HepG2 (cell line): ENCODE measurements at places on chromosomes 11 and 22.

DNA sequence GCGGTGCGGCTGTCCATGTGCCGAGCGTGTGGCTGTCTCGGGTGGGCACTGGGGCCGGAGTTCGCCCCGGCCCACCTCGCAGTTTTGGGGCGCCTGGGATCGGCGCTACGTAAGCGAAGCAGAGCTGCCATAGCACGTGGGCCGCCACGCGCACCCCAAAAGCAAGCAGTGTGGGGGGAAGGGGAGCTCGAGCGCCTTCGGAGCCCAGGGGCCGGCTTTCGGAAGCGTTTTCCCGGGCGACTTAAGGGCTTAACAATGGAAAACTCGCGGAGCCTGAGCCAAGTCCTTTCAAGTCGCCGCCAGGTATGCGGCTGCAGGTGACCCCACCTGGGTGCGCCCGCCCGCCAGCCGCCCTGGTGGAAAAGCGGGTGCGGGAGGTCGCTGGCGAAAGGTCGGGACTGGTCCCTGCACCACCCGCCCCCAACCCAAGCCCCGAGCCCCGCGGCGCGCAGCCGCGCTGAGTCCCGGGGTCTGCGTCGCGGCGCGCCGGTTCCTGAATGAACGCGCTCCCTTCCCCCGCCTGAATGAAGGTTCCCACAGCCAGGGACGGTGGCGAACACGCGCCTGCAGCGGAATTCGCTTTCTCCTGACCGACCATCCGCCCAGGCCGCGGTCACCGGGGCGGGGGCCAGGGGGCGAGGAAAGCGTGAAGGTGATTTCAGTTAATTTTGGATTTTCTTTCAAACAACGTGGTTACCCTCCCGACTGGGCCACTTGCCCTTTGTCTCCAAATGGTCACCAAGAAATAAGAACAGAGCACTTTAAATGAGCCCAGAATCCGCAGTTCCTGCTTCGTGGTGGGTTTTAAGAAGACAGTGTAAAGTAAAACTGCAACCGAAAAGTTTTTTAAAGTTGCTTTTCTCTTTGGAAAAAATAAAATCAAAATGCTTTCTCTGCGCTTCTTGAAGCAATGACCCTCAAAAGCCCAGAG is 2.8 kb upstream of the CCND1 start:
- H3K27me3 ChIP-seq, result peaks cover 14% of the 10 kb centered on the region; the same call in 2 of the 3 replicates
- peaks cover 10% of the 10 kb centered on the region for H3K4me1 ChIP-seq
- H3K36me3 ChIP-seq, result no peaks in the 10 kb centered on the region
- no peak overlapping the region for H3K27ac ChIP-seq
- DNase-seq, result no peak

DNA sequence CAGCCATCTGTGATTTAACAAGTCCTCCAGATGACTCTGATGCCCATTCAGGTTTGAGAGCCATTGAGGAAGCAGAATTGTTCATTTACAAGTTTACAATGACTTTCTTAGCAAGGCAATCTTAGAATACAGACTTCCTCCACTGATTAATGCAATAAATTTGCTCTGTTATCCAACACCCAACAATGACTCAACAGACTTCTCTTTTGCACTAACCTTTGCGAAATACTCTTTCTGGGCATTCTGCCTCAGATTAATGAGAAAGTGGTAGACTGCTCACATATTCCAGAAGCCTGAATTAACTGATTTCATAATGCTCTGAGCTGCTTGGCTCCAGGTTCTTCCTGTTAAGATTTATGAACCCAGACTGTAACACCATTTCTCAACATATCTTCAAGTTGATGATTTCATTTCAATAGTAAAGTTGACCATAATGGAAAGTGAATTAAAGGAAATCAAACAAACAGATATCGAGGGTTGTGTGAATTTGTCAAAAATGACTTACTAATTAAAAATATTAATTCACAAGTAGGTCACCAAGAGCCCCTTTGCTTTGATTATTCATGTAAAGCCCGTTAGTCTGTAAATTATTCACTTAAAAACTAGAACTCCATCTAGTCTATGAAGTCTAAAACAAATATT is 70.5 kb upstream of the BLID start:
- no peaks in the 10 kb centered on the region for H3K36me3 ChIP-seq
- no peaks in the 10 kb centered on the region; the same call in 2 of the 3 replicates for H3K27me3 ChIP-seq
- no peak overlapping the region for H3K4me3 ChIP-seq
- DNase-seq, result no peak
- H3K4me1 ChIP-seq, result no peaks in the 10 kb centered on the region

DNA sequence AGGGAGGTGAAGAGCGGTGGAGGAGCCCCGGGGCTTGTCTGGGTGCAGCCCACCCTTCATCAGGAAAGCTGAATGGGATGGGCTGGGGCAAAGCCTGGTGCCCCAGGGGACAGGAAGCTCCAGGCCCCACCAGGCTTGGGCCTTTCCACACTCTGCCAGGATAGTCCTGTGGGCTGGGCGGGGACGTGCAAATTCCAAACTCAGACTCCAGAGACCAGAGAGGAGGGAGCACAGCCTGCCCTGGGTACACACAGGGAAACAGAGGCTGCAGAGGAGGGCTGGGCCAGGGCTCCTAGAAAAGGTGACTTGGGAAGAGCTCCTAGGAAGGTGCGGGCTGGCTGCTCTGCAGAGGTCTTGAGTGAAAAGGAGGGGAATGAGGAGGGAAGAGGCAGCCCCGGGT is 124.7 kb downstream of the MED15 start:
- H3K4me3 ChIP-seq, result peak overlapping the region; percentile 60; the same call in 1 of the 2 replicates
- DNase-seq, result no peak
- H3K27ac ChIP-seq, result no peak overlapping the region
- H3K36me3 ChIP-seq, result no peaks in the 10 kb centered on the region
- H3K27me3 ChIP-seq, result 0 out of 3 replicates have a peak, but pooled peaks cover 3% of the 10 kb centered on the region

GRCh38 chr11:11430431-11430830 is 77.4 kb upstream of the CSNK2A3 start:
- H3K36me3 ChIP-seq, result no peaks in the 10 kb centered on the region
- no peak overlapping the region for H3K4me3 ChIP-seq
- DNase-seq, result no peak
- no peaks in the 10 kb centered on the region for H3K4me1 ChIP-seq

- H3K4me3 ChIP-seq, result no peak overlapping the region
- no peaks in the 10 kb centered on the region for H3K27me3 ChIP-seq
- peaks cover 7% of the 10 kb centered on the region for H3K4me1 ChIP-seq
- H3K27ac ChIP-seq, result no peak overlapping the region
- no peak for DNase-seq
Measured at GRCh38 chr11:63775191-63775590, 6.6 kb upstream of the ZFTA start.

DNA sequence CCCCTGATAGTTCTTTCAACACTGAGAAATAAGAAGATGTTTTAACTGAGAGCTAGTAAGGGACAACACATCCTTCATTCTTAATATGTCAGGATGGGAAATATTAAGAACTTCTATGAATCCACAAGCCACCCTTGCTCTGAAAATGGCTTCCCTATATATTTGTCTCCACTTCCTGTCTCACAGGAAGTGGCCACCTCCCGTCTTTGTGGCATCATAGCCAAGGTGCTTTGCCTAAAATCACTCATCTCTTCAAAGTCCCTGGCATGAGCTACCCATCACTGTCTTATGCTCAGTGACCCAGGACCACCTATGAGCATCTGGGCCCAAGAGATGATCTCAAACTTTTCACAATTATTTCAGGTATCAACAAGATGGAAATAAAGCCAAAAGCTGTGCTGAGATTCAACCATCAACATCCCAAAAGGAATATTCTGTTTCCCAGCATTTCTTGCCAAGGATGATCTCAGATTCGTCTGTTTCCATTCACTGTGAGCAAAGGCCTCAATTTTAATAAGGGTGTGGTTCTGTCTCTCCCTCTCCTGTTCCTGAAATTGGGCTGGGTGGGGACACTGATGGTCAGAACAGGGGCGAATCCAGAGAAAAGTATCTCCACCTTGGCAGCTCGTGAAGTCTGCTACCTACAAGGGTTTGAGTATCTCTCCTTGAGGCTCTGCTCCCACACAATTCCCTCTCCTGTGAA is 493.9 kb downstream of the MN1 start:
- H3K27ac ChIP-seq, result no peak overlapping the region
- no peak for DNase-seq
- no peaks in the 10 kb centered on the region for H3K27me3 ChIP-seq
- no peaks in the 10 kb centered on the region for H3K36me3 ChIP-seq

DNA sequence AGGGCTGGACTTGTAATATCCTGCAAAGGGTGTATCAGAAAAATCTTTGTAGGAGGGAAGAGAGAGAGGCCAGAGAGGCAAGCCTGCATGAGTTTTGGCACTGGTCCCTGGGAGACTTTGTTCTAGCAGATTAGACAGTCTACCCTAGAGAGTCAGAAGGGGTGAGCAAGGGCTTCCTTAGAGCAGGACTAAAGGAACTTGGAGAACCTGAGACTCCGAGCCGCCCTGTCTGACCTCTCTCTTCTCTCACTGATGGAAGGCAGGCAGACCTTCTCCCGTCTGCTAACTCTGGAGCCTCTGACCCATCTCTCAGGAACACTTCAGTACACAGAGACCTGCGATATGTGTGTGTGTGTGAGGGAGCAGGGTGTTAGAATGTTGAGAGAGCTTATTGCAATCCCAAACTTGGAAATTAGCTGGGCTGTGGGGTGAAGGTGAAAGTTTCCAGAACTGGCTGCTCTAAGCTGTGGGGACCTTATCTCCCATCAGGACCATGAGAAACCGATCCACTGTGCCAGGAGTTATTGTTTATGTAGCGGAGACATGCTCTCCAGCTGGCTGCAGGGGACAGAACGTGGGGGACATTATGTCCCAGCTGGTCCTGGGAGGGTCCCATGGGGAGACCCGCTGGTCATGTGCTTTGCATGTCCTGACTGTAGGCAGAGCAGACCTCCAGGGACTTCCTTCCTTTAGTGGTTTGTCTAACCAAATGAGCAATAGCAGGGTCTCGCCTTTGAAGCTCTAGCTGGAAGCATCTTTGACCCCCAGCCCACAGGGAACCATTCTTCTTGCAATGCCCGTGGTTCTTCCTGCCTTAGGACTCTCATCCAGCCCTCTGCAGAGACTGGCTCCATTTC is 51.1 kb downstream of the TIMP3 start:
- no peak overlapping the region for H3K4me3 ChIP-seq
- no peaks in the 10 kb centered on the region for H3K27me3 ChIP-seq
- no peak overlapping the region for H3K27ac ChIP-seq
- peaks cover 76% of the 10 kb centered on the region for H3K36me3 ChIP-seq

DNA sequence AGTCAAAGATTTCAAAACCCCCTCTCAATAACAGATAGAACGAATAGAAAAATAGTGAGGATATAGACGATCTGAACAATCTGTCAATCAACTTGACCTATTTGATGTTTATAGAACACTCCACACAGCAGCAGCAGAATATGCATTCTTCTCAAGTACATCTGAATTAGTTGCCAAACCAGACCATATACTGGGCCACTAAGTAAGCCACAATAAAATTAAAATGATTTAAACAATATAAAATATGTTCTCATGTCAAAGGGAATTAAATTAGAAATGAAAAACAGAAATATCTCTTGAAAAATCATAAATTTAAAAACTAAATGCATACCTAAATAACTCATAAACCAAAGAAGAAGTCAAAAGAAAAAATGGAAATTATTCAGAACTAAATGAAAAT is 229.2 kb downstream of the SBF2 start:
- H3K27ac ChIP-seq, result no peak overlapping the region
- H3K27me3 ChIP-seq, result no peaks in the 10 kb centered on the region
- no peak overlapping the region for H3K4me3 ChIP-seq
- no peak for DNase-seq
- no peaks in the 10 kb centered on the region for H3K4me1 ChIP-seq

- H3K4me1 ChIP-seq, result no peaks in the 10 kb centered on the region
- H3K4me3 ChIP-seq, result no peak overlapping the region
- no peaks in the 10 kb centered on the region for H3K36me3 ChIP-seq
- no peaks in the 10 kb centered on the region; the same call in 2 of the 3 replicates for H3K27me3 ChIP-seq
Measured at GRCh38 chr11:110000031-110000502, 93.1 kb upstream of the ZC3H12C start.

GRCh38 chr11:24093375-24093774 is 403.5 kb upstream of the LUZP2 start:
- no peak for DNase-seq
- no peaks in the 10 kb centered on the region for H3K27me3 ChIP-seq
- H3K36me3 ChIP-seq, result no peaks in the 10 kb centered on the region
- no peak overlapping the region for H3K4me3 ChIP-seq

DNA sequence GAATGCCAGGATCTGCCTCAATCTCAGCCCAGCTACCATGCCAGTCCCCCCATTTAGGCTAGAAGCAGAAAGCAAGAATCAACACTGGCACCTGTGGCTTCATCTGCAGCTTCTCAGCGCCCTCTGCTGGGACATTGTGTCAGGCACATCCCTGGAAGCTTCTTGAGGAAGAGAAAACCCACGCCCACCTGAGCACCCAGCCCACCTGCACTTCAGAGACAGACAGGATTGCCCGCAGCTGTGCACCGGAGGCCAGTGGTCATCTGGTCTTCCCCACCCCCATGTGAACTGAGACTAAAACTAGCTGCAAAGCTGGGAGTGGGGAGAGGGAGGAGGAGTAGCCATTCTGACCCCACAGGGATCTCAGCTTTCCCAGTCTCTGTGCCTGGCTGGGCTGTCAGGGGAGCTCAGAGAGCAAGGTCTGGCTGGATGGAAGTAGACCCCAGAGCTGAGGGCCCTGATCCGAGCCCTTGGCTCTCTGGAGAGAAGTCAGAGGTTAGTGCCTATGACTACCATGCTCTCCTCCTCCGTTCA is 66.8 kb downstream of the FEZ1 start:
- H3K27me3 ChIP-seq, result peaks cover 21% of the 10 kb centered on the region; the same call in 2 of the 3 replicates
- H3K27ac ChIP-seq, result no peak overlapping the region
- H3K36me3 ChIP-seq, result no peaks in the 10 kb centered on the region
- peak; percentile 35 for DNase-seq

- H3K4me3 ChIP-seq, result no peak overlapping the region
- DNase-seq, result no peak
- peaks cover 5% of the 10 kb centered on the region for H3K36me3 ChIP-seq
- H3K27ac ChIP-seq, result no peak overlapping the region
Measured at GRCh38 chr11:32939046-32939445, 46.4 kb downstream of the QSER1 start.

DNA sequence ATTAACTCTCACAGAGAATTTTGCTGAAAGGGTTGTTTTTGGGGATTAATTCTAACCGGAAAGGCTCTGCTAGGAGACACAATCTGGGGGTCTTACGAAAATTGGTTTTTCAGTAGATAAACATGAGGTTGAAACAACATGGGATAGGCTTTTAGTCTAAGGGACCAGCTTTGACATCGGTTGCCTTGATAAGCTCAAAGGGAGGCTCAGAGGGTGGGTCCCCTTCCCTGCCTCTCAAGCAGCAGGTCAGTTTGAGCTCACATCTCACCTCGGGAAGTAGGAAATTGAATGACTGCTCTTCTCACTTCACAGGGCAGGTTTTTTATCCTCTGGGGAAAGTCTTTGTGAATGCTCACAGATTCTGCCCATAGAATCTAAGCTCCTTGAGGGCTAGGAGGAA is 70.2 kb upstream of the KIRREL3 start:
- H3K4me3 ChIP-seq, result no peak overlapping the region
- no peak overlapping the region for H3K27ac ChIP-seq

GRCh38 chr22:24156141-24156912 is 25.0 kb upstream of the SUSD2 start:
- H3K27me3 ChIP-seq, result no peaks in the 10 kb centered on the region
- peak overlapping the region; percentile 75 for H3K4me3 ChIP-seq
- H3K27ac ChIP-seq, result peak overlapping the region; percentile 48
- no peak for DNase-seq
- peaks cover 18% of the 10 kb centered on the region; the same call in 1 of the 2 replicates for H3K36me3 ChIP-seq

GRCh38 chr22:23000657-23001347 is 69.5 kb upstream of the GNAZ start:
- no peak overlapping the region for H3K4me3 ChIP-seq
- DNase-seq, result no peak
- no peaks in the 10 kb centered on the region for H3K4me1 ChIP-seq
